ENCODE measurements at places on chromosomes 6 and 20. TPM values are rescaled to one million over a fixed set of nuclear protein-coding genes. Genes with fewer than 3 reads are reported as not detected.

The NFATC2 gene
- total RNA-seq, result 62.3 TPM

The DEFB118 gene
- total RNA-seq, result not detected

The CFAP61 gene
- not detected for total RNA-seq

The SULF2 gene
- 0.68 TPM for total RNA-seq
